CD8-positive, alpha-beta memory T cell (primary cell): ENCODE measurements at places on chromosomes 2 and 18.

DNA sequence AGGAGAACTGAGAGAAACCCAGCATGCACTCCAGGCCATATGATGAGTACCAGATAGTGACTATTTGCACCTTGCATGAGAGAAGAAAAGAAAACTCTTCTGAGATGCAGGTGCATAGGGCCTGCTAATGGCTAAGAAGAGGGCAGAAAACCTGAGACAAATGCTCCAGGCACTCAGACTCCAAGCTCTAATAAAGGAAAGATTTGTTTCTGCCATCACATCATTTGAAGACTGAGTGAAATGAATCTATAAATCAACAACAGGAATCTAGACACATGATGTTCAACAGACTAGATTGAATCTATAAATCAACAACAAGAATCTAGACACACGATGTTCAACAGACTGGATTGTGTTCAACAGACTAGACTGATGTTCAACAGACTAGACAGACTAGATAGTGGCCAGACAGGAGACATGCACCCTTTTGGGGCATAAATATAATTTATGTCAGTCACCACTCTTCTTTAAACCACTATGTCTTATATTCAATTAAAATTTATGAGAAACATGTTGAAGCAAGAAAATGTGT is 482.7 kb upstream of the UBE2E3 start:
- no peak for DNase-seq

GRCh38 chr18:74631623-74632350 is 34.1 kb downstream of the ZNF407 start:
- no peak for DNase-seq

DNA sequence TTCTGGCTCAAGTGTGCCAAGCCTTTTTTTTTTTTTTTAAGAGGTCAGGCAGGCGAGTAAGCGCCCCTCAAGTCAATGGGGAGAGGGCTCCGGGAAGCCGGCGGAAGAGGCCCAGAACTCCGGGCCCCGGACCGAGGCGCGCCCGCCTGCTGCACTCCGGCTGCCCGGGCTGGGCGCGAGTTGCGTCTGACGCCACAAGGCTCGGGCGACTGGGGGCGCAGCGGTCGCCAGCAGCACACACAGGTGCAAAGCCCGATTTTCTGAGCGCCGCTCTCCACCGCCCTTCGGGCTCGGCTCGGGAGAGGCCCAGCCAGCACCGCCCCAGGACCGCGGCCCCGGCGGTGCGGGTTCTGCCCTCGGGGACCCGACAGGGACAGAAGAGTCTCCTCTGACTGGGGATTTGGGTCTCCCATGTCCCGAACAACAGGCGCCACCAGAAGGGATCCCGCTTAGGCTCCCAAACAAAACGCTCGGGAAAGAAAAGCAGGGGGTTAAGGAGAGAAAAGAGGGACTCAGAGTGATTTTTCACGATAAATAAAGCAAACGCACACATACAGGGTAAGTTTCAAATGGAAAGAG is 787 bp downstream of the ERBB4 start:
- no peak for DNase-seq

DNA sequence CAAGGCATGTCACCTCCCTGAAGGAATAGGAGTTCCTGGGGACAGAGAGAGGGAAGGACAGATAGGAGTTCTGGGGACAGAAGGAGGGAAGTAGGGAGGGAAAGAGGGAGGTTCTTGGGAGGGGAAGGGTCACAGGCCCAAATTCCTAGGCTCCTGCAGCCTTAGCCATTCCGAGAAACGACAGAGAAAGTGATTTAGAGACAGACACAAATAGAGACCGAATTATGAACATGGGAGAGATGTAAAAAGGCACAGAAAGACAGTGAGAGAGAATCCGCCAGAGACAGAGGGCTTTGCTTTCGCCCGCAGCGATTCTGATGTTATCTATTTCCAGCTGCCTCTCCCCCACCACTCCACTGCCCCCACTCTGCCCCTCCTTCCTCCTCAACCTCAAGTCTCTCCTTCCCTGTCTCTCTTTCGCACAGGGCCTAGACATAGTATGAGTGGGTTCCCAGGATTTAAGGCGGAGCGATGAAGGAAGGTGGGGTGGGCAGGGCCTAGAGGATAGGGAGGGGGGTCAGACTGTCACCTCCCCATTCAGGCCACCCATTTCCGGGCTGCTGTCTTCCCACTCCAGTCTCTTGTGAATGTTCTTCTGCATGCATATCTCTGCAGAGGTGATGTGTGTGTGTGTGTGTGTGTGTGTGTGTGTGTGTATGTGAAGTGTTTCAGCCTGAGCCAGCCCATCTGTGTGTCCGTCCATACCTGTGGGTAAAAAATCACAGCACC is 3.3 kb upstream of the WNT6 start:
- no peak for DNase-seq

DNA sequence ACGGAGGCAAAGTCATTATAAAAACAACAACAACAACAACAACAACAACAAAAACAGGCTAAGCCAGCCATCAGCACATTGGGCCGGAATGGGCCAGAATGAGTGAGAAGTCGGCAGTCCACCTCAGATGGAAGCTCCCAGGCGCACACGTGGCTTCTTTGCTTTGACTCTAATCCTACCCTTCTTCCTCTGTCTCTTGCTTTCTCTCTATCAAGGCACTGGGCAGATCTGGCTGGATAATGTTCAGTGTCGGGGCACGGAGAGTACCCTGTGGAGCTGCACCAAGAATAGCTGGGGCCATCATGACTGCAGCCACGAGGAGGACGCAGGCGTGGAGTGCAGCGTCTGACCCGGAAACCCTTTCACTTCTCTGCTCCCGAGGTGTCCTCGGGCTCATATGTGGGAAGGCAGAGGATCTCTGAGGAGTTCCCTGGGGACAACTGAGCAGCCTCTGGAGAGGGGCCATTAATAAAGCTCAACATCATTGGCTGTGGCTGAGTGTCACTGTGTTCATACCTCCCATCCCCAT is 52.2 kb downstream of the MARCO start:
- DNase-seq: no peak

DNA sequence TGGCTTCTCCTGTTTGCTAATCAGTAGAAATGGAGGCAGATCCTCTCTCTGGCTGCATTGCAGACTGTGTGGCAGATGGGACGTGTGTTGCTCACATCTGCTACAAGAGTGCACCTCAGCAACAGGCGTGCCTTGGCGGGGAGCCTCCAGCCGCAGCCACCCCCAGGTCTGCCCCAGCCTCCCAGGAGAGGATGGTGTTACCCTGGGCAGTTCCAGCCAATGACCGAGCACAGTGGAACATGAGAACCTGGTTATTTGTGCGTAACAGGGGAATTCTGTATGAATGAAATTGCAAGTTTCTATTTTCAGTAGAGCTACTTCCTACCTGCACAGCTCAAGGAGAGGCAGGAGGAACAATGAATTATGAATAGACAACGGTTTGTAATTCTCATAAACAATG is 130.6 kb upstream of the CBLN2 start:
- DNase-seq: no peak

- DNase-seq: no peak
These were observed 250.0 kb downstream of the TCF4 start for GRCh38 chr18:55337908-55338521.

DNA sequence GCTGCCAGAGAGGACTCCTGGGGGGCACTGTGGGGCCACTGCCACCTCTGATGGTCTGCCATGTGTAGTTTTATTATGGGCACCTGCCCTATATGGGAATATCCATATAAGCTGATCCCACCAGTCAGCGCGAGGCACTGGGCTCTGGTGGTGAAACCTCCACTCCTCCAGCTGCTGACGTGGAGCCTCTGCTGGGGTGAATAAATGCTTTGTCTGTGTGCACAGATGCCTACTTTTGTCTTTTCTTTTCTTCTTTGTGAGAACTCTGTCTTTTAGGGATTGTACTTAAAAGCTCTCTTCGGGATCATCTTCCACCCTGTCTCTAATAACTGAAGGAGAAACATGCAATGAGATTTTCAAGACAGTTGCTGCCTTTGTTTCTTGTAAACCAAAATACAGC is 68.9 kb upstream of the NCK2 start:
- no peak for DNase-seq

GRCh38 chr2:102045697-102046096 is 53.9 kb downstream of the IL1R2 start:
- DNase-seq: no peak

DNA sequence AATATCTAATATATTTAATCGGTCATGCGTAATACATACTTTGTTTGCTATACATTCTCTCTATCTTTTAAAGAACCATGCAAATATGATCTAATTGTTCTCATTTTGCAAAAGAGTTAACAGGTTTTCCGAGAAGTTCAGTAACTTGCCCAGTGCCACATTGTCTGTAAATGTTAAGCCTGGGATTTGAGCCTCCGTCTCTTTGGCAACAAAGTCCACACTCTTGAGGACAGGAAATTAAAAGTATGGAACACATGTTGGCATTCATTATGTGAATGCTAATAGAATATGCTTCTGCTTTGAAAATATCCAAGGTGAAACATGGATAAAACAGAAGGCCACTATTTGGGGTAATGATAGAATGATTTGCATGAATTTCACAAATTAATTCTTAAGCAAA is 85.2 kb downstream of the LRP1B start:
- DNase-seq: no peak

GRCh38 chr2:236653863-236654262 is 84.2 kb downstream of the ACKR3 start:
- no peak for DNase-seq

DNA sequence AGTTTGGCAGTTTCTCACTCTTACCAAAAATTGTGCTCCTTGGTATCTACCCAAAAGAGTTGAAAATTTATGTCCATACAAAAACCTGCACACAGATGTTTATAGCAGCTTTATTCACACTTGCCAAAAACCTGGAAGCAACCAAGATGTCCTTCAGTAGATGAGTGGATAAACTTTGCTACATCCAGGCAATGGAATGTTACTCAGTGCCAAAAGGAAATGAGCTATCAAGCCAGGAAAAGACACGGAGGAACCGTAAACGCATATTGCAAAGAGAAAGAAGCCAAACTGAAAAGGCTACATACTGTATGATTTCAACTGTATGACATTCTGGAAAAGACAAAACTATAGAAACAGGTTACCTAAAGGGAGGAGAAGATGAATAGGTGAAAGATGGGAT is 36.1 kb downstream of the TMEM163 start:
- DNase-seq: no peak

- DNase-seq: no peak
These were observed 7.8 kb upstream of the TRABD2A start for GRCh38 chr2:84888401-84889276.

- DNase-seq: no peak
These were observed 69.6 kb downstream of the PHLPP1 start for GRCh38 chr18:62784966-62785413.

DNA sequence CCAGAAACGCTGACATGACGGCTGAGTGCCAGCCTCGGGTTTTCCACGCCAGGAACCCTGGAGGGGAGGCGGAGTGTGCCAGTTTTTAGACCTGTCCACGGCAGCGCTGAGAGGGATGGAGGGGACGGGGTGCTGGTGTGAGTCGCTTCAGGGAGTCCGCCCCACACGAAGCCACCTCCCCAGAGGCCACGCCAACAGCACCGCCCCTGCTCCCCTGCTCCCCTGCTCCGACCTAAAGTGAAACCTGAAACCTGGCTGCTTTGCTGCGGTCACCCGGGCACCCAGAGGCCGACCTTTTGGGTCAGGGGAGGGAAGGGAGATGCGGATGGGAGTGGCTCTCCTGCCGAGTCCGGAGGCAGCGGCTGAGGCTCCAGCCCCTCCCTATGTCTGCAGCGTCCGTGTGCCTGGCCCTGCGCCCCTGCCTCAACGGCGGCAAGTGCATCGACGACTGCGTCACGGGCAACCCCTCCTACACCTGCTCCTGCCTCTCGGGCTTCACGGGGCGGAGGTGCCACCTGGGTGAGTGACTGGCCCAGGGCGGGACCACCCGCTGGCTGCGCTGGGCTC is 38.1 kb downstream of the SNED1 start:
- peak; percentile 36 for DNase-seq

DNA sequence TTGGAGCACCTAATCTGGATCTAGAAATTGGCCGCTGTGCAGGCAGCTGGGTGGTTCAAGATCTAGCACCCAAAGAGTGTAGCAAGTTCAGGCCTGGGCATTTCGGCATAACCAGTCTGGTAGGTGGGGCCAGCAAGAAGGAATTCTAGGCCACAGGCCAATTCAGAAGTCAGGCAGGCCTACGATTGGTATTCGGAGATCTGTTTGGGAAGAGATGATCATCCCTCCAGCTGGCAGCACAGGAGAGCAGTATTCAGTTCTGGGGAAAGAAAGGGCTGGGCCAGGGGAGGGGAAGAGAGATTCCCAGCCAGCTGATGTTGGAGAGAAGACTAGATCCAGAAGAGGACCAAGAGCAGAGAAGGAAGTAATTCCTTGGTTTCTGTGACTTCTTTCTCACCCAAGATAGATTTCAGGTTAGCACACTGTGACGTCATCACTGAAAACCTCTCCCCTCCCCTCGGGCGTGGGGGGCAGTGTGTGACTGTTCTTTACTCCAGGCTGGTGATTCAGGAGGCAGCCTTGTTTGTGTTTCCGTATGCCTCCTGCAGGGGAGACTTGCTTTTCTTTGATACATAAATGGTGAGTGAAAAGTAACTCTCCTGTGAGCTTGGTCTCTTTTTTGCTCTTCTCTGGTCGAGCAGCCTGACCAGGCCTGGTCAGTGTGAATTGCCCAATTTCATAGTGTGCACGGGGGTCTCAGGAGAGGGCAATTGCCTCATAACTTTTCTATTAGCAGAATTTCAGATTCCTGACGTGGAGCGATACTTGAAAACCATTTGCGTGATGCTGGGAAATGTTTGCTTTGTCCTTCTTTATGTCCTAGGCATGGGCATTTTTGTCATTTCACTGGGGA is 61.1 kb downstream of the MEIS1 start:
- no peak for DNase-seq

DNA sequence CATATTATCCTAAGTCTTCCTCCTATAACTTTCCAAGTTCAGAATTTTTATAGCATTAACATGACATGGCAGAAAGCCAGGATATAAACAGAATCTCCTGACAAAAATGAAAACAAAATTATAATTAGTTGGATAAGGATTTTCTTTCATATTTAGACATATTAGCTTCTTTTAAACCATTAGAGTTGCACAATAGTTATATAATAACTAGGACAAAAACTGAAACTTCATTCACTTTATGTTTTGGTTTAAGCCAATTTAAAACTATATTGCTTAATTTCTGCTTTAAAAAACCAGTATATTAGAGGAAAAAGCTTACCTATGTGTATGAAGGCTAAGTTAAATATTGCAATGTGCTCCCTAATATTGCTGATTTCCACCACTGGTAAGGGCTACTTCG is 254.8 kb downstream of the GPD2 start:
- no peak for DNase-seq

DNA sequence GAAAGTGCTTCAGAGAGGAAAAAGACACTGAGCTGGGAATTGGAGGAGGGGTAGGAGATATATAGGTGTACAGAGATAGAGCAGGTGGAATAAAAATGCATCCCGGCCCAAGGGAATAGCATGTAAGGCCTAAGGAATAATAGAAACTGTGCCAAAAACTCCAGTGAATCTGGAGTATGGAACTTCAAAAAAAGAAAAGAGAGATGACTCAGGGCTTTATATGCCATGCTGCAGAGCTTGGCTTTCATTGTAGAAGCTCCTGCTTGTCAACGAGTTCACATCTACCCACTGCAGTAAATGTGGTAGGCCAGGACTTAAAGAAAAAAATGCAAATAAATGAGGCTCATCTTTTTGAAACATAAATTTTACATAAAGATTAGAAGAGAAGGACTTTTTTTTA is 131.8 kb downstream of the MREG start:
- no peak for DNase-seq

- DNase-seq: no peak
These were observed 209.1 kb downstream of the CTNNA2 start for GRCh38 chr2:79721966-79722365.

- no peak for DNase-seq
These were observed 20.0 kb downstream of the LANCL1 start for GRCh38 chr2:210456571-210456970.

- DNase-seq: no peak
These were observed 33.9 kb downstream of the MBP start for GRCh38 chr18:77098538-77099174.

GRCh38 chr2:189552334-189552990 is 28.1 kb downstream of the SLC40A1 start:
- no peak for DNase-seq
